ENCODE measurements at places on chromosomes 13 and 19.

DNA sequence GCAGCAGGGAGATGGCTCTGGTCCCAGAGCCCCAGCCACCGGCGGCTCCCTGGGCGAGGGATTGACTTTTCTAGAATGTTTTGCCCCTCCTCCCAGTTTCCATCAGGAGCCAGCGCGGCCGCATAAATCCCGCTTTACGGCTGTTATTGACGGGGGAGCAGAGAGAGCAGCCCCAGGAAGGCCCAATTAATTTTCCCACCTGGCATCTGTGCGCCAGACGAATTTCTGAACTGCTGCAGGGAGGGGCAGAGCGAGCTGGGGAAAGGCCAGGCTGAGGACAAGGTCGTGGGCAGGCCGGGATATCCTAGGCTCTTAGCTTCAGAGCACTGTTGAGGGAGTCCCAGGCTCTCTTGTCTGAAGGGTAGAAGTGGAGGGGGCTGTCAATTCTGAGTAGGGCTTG lies 24.7 kb downstream of the ZNRF4 start:
- no peak for DNase-seq

GRCh38 chr13:36820222-36820621 lies 1.2 kb downstream of the RFXAP start:
- DNase-seq = no peak

DNA sequence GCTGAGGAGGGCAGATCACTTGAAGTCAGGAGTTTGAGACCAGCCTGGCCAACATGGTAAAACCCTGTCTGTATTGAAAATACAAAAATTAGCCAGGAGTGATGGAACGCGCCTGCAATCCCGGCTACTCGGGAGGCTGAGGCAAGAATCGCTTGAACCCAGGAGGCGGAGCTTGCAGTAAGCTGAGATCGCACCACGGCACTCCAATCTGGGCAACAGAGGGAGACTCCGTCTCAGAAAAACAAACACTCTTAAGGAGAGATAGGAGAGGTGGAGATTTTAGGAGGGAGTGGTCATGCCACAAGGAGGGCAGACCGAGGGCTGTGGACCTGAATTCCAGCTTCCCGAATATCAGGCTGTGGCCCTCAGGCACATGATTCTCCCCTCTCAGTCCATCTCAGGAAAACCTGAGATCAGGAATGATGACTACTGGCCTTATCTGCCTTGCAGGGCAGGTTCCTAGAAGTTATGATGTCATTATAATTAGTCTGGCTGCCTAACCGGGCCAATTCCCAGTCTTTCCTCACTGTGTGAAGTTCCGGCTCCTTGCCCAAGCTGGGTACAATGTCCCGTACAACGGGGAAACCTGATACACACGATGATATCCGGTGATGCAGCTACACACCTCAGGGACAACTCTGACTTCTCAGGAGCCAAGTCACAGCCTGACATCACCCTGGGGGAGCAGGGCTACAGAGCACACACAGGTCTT lies 2.5 kb downstream of the SLC35E1 start:
- no peak for DNase-seq

DNA sequence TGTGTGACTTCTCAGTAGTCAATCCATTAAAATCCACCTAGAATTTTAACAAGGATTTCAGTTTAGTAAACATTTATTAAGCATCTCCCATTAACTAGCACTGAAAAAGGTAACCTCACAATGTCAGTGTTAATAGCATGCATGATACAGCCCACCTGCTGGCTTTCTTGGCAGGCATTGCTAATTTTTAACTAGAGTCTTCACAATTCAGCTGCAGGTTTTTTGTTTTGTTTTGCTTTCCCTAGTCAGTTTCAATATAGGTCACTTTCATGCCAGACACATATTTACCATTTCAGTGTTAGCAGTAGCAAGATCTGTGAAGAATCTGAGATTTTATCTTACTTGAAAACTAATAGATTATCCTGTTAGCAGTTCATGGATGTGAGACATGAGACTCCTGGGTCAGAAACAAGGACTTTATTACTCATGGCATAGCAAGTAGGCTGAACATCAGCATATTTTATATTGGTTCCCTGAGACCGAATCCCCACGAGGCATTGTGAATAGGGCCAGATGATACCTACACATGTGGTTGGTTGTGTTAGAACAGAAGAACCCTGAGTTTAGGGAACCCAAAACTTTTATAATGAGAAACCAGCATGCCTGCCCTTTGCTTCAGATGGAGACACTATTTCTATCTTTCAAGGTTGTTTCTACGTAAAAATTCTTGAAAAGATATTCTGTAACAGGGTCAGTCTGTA lies 198.0 kb upstream of the HTR2A start:
- no peak for DNase-seq

DNA sequence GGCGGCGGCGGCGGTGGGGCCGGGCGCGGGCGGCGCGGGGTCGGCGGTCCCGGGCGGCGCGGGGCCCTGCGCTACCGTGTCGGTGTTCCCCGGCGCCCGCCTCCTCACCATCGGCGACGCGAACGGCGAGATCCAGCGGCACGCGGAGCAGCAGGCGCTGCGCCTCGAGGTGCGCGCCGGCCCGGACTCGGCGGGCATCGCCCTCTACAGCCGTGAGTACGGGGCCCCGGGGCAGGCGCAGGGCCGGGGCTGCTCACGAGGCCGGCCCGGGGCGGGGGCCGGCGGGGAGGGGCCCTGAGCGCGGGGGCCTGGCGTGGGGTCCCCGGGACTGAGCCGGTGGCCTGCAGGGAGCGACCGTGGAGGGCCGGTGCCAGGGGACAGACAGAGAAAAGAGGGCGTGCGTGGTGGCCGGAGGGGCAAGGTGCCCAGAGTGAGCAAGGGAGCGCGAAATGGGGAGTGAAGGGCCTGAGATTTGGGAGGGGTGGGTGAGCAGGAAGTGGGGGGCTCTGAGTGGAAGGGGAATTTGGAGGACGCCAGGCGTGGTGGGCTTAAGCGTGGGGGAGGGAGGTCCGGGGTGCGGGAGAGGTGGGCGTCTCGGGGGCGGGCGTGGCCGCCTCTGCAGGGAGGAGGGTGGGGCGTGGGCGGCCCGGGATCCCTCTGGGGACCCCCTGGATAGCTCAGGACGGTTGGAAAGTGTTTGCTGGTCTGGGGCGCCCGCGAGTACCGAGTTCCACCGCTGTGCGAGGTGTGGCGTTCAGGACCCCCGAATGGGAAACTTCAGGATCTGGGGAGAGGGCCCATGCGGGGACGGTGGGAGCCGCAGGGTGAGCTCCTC lies 575 bp downstream of the CARM1 start:
- DNase-seq = peak; percentile 21

DNA sequence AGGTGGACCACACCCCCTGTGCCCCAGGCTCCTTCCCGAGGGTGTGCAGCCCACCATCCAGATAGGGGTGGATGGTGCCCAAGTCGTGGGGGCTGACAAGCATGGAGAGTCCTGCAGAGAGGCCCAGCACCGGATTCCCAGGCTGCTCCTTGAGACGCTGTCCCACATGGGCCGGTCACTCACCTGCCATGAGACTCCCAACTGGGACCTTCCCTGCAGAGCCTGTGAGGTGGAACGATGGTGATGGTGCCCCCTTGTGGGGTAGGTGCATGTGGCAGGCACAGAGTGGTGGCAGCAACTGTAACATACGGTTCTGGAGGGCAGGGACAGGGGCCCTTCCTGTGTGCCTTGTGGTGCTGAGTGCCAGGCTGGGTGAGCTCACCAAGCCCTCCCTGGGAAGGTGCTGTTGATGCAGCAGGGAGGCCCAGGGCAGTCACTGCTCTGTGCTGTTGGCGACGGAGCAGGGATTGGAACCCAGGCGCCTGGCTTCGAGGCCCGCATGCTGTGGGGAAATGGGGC lies 33.1 kb downstream of the PPP1R37 start:
- peak; percentile 37 for DNase-seq

- no peak for DNase-seq
Observed at GRCh38 chr19:33905473-33905936, 108.8 kb downstream of the KCTD15 start.

GRCh38 chr19:4699826-4700692 lies 23.6 kb downstream of the DPP9 start:
- DNase-seq = no peak

GRCh38 chr13:105960326-105960725 lies 575.1 kb downstream of the EFNB2 start:
- DNase-seq = no peak

DNA sequence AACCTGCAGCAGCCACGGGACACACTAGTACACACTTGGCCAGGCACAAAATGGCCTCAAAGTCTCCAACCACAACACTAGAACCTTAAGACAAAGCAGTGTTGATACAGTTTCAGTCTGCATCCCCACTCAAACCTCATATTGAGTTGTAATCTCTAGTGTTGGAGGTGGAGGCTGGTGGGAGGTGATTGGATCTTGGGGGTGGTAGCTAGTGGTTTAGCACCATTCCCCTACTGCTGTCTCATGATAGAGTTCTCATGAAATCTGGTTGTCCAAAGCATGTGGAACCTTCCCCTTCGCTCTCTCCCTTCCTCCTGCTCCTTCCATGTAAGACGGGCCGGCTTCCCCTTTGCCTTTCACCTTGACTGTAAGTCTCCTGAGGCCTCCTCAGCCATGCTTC lies 638.7 kb downstream of the UQCRFS1 start:
- DNase-seq = no peak

DNA sequence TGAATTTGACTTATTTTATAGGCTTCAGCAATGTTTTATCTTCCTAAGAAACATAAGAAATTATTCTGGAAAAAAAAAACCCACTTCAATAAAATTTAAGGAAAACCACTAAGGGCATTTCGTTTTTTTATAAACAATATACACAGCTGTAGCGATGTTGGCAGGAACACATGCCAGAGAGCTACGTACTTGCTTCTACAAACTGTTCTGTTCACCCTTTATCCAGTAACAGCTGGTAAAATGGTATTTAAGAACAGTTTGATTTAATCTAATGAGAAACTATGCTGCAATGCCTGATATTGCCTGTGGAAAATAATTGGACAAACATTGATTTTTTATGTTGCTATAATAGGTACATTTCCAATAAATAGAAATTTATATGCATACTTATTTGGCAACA lies 137.2 kb upstream of the DACH1 start:
- DNase-seq = no peak

DNA sequence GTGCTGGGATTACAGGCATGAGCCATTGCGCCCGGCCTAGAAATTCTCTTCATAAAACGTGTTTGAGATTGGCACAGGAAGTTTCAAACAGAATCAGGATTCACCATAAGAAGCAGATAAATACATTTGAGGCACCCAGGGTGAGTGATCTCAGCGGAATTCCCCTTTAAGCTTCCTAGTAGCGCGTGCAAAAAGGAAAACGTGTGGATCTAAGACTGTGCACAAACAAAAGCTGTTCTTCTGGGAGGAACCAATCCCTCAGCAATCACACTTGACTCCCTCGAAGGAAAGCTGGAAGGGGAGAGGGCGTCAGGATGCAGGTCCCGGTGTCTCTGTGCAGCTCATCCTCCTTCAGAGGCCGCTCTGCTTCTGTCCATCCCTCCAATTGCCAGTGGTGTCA lies 15.5 kb downstream of the MCF2L start:
- no peak for DNase-seq

DNA sequence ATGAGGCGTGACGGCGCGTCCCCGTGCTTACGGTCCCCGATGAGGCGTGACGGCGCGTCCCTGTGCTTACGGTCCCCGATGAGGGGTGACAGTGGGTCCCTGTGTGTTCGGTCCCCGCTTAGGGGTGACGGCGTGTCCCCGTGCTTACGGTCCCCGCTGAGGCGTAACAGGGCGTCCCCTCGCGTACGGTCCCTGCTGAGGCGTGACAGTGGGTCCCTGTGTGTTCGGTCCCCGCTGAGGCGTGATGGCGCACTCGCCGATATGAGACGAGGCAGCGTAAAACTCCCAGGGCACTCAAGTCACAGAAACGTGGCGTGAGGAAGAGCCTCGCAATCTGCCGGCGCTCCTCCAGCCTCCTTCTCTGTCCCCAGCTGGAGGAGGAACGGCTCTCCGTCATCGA lies 20.9 kb downstream of the CFAP97D2 start:
- DNase-seq = no peak

DNA sequence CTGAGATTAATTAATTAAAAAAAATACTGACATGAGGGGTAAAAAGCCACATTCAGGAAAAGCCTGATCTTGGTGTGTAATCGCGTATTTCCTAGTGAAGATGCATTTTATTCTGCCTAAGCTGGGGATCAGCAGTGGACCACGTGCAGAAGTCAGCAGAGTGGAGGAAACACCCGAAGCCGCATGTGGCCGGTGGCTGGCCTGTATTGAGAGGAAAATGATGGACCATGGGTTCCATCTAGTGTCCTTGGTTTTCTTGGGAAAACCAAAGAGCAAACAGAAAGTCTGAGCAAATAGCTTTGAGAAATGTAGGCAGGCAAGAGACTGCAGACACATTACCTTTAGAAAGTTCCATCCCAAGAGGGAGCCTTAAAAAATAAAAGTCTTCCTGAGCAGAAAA lies 23.7 kb upstream of the SHISA2 start:
- no peak for DNase-seq

DNA sequence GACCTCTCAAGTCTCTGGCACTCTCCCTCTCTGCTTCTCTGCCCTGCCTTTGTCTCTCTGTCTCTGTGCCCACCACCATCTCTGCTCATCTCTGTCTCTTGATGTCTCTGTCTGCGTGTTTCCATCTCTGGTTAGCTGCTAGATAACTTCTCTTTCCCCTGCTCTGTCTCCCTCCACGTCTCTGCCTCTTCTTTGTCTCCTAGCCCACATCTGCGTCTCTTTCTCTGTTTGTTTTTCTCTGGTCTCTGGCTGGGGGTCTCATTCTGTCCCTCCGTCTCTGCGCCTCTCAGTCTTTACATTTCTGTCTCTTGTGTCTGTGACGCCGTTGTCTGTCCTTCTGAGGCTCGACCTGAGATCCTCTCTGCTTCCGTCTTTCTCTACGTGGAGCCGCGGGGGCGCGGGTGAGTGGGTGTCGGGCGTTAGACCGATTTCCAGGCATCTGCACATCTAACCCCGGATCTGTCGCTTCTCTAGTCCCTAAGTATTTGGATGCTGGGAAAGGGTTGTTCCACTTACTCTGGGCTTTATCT lies 386 bp downstream of the GIPR start:
- no peak for DNase-seq

DNA sequence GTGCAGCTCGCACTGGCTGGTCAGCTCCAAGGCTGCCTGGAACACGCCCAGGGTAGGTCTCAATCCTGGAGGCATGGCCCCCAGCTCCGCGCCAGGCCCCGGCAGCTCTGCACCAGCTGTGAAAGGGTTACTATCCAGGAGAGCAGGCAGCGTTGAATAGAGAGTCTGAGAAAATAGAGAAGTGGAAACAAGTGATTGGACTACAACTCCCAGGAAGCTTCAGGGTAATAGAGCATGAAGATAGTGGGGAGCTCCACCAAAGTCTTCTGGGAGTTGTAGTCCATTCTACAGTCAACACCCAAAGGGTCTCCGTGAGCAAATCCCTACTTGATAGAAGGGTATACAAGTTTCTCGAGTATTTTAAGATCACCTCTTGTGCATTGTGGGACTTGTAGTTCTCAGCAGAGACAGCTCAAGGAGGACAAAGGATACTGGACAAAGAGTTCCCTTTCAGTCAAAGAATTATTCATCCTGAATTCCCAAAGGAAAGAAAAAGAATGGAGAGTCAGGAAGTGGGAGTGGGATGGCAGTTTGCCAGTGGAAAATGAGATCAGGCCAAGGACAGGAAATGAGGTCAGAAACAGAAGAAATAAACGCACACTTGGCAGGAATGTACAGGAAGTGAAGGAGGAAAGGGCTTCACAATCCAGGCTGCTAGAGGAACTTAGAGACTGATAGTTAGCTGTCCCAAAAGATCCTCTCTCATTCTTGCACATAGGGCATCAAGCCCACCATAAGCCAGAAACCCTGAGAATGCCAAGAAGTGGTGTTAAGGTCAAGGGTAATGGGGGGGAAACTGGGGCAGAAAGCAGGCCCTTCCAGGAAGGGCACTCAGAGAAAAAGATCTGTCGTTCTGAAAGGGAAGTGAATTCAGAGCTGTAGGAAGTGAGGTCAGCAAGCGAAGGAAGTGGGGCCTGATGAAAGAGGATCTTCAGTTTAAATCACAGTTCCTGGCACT lies 5.5 kb upstream of the MAMSTR start:
- peak; percentile 96 for DNase-seq
